ENCODE measurements at places on chromosomes 5 and 9. TPM values are rescaled to one million over a fixed set of nuclear protein-coding genes. Genes with fewer than 3 reads are reported as not detected.

DNA sequence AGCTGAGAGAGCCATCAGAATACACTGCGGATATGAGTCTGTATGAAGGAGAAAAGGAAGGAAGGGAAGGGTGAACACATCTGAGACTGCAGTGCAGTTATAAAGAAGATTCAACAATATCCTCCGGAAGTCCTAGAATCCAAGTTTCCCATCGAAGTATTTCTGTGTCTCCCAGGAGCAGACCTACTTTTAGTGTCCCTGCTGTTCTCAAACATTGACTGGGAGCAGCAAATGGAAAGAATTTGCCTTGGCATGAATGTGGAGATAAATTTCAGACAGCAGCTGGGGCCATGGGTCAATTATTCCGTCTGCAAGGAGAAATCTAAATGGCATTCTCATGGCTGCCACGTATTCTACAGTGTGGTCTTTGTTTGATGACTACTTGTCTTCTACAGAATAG lies 478.1 kb upstream of the SMC2 start:
- H3K27ac ChIP-seq = no peak overlapping the region
- H3K27me3 ChIP-seq = no peaks in the 10 kb centered on the region
- H3K4me1 ChIP-seq = no peaks in the 10 kb centered on the region

DNA sequence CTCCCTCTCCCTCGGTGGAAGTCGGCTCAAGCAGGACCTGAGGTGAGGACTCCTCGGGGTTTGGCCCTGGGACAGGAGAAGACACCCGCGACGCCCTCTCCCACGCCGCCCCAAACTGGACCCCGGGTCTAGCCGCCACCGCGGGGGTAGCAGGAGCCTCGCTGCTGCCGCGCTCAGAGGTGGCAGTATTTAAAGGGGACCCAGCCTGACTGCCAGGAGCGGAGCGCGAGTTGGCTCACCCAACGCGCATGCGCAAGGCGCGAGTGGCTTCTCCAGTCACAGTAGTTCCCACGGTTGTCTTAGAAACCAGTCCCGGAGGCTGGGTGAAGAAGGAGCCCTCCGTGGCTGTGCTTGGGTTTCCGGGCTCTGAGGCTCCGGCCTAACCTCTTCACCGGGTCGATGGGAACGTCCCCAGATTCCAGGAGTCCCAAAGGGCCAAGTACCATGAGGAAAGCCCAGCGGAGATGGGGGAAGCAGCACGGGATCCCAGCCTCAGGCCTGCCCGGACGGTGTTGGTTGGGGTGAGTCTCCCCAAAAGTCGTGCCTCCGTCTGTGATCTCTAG lies 477.8 kb downstream of the SPATA31A7 start:
- no peak overlapping the region for H3K4me3 ChIP-seq
- no peak for DNase-seq
- no peak overlapping the region for H3K27ac ChIP-seq
- H3K36me3 ChIP-seq = peaks cover 25% of the 10 kb centered on the region
- H3K27me3 ChIP-seq = no peaks in the 10 kb centered on the region

Gene PKD2L2
- total RNA-seq = not detected

DNA sequence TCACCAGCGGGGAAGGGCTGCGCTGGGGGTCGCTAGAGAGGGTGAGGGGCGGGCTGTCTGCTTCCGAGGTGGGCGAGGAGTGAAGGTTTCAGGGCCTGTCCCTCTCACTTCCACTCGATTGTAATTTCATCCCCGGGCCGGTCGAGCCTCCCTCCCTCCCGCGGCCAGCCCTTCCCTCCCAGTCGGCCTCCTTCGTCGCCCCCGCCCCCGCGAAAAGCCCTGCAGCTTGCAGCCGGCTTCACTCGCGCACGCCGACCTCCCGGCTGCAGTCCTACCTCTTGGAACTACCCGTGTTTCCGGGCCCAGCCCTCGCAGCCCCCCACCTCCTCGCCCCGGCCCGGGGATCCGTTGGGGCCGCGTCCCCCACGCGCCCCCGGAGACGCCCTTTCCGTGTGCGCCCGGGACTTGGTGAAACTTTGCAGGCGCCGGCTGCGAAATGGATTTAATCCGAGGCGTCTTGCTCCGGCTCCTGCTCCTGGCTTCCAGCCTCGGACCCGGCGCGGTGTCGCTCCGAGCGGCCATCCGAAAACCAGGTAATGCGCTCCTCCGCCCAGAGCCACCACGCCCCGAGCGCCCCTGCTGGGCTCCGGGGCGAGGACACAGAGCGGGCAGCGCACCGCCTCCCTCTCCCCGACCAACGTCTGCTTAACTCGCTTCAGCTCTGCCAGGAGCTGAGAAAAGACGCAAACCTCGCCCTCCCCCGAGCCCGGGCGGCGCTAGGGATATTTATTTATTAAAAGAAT lies at the start of gene EGFLAM:
Gene EGFLAM, plus strand, starts transcription at position 241 of the 743 bp plus-strand sequence. Its CDS starts 196 bp downstream, at position 437.
- peak within 1 kb of the TSS; percentile 43 for H3K4me3 ChIP-seq
- H3K27ac ChIP-seq = no peak within 1 kb of the TSS
- H3K36me3 ChIP-seq = no peaks in the 10 kb centered on the region
- peaks cover 58% of the 10 kb centered on the region for H3K27me3 ChIP-seq
- no peak for DNase-seq

All from naive thymus-derived CD8-positive, alpha-beta T cell (primary cell).